ENCODE measurements at places on chromosomes 12 and 14. TPM values are rescaled to one million over a fixed set of nuclear protein-coding genes. Genes with fewer than 3 reads are reported as not detected.
A peak's percentile ranks its signal among the peaks of the same experiment; 100 is the strongest.

- H3K27ac ChIP-seq: no peak overlapping the region
- H3K4me1 ChIP-seq: no peaks in the 10 kb centered on the region
- DNase-seq: peak; percentile 80
- peaks cover 28% of the 10 kb centered on the region for H3K36me3 ChIP-seq
- H3K27me3 ChIP-seq: no peaks in the 10 kb centered on the region
These were observed 51.8 kb downstream of the PRIMA1 start for GRCh38 chr14:93736378-93737014.

DNA sequence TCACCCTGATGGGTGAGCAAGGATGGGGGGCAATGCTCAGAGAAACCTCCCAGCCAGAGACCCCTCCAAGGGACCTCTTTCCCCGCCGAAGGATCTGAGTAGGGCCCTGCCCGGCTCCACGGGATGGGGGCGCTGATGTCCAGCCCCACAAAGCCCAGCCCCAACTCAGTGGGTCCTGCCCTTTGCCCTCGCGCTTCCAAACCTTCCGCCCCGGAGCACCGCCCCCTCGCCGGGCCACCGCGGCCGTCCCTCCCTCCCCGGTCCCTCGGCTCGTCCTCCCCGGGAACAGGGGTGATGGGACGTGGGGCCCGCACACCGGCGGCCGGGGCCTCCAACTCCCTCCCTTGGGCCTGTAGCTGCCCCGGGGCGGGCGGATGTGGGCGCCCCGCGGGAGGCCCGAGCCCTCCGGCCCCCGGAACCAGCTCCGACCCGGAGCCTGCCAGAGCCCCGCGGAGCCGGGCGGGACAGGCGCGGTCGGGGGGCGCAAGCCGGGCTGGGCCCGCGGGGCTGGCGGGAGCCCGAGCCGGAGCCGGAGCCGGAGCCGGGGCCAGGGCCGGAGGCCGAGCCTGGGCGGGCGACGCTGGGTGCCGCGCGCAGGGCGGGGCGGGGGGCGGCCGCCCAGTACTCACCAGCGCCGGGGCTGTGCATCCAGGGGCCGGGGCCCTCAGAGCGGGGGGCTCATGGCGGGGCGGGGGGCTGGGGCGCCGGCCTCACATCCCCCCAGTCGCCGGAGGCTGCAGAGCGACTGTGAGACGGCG, 386 bp downstream of the HDAC7 start:
- peak; percentile 91 for DNase-seq
- peak overlapping the region; percentile 87 for H3K4me3 ChIP-seq
- peaks cover 19% of the 10 kb centered on the region for H3K36me3 ChIP-seq
- peaks cover 19% of the 10 kb centered on the region for H3K4me1 ChIP-seq
- H3K27me3 ChIP-seq: no peaks in the 10 kb centered on the region
- H3K27ac ChIP-seq: peak overlapping the region; percentile 96

GRCh38 chr12:118553856-118554504, 177.6 kb downstream of the SUDS3 start:
- H3K4me3 ChIP-seq: no peak overlapping the region
- DNase-seq: peak; percentile 85
- no peaks in the 10 kb centered on the region for H3K27me3 ChIP-seq

DNA sequence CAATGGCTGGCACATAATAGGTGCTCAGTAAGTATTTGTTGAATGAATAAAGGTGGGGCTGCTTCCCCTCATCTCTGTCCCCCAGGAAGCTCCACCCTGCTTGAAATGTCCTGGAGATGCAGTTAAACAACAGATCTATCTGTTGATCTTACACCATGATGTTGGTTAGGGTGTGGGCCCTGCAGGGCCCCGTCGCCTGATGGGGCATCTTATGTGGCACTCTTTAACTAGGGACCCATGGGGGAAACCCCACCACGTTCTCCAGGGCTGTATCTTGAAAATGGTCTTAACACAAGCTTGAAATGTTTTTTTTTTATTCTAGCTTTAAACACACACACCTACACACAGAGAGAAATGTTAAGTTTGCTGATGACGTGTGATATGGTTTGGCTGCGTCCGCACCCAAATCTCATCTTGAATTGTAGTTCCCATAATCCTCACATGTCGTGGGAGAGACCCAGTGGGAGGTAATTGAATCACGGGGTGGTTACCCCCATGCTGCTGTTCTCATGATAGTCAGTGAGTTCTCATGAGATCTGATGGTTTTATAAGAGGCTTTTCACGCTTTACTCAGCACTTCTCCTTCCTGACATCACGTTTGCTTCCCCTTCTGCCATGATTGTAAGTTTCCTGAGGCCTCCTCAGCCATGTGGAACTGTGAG, 741.7 kb downstream of the VRK1 start:
- H3K4me1 ChIP-seq: no peaks in the 10 kb centered on the region
- H3K27me3 ChIP-seq: no peaks in the 10 kb centered on the region
- H3K36me3 ChIP-seq: no peaks in the 10 kb centered on the region
- peak; percentile 25 for DNase-seq

- H3K27me3 ChIP-seq: no peaks in the 10 kb centered on the region
- no peaks in the 10 kb centered on the region for H3K36me3 ChIP-seq
- no peak overlapping the region for H3K4me3 ChIP-seq
These were observed 32.0 kb downstream of the NRXN3 start for GRCh38 chr14:78202163-78202562.

- peaks cover 2% of the 10 kb centered on the region for H3K27me3 ChIP-seq
- H3K36me3 ChIP-seq: no peaks in the 10 kb centered on the region
- no peak for DNase-seq
- H3K4me1 ChIP-seq: no peaks in the 10 kb centered on the region
These were observed 194.4 kb upstream of the CRY1 start for GRCh38 chr12:107287436-107288413.

GRCh38 chr12:106418970-106419369, 61.4 kb downstream of the POLR3B start:
- DNase-seq: no peak
- H3K4me1 ChIP-seq: peaks cover 2% of the 10 kb centered on the region
- H3K36me3 ChIP-seq: peaks cover 14% of the 10 kb centered on the region

DNA sequence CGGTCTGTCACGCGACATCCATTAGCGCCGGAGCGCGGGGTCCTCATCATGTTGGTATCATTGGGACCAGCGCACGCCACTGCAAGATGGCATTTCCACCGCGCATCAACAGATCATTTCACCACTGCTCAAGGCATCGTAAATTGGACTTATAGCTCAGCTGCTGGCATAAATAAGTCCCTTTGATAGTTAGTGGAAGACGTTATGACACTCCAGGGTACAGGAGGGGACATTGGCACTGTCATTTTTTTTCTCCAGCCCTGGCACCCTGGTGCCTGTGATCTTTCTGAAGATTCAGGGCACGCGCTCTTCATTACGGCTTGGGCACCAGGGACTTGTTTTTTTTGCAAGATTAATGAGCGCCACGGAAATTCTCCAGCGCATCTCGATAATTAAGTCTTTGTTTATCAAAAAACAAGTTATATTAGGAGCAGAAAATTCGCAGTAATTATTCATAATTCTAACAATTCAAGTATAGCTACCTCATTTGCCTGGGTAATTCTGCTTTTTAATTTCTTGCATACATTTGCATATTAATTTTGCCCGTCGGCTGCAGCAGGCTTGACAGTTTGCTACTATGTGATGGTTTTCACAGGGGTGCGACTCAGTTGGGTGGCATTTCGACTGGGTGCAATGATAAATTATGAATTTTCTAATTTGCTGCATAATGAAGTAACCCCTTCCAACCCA, 167.7 kb downstream of the VRK1 start:
- H3K4me1 ChIP-seq: no peaks in the 10 kb centered on the region
- H3K4me3 ChIP-seq: no peak overlapping the region
- DNase-seq: no peak
- no peaks in the 10 kb centered on the region for H3K27me3 ChIP-seq

- H3K36me3 ChIP-seq: peaks cover 51% of the 10 kb centered on the region
- no peaks in the 10 kb centered on the region for H3K27me3 ChIP-seq
- peak overlapping the region; percentile 95 for H3K4me3 ChIP-seq
- no peaks in the 10 kb centered on the region for H3K4me1 ChIP-seq
These were observed 838 bp downstream of the LRIG3 start for GRCh38 chr12:58919231-58920101.

- no peaks in the 10 kb centered on the region for H3K27me3 ChIP-seq
- H3K4me3 ChIP-seq: no peak overlapping the region
- H3K4me1 ChIP-seq: no peaks in the 10 kb centered on the region
- DNase-seq: peak; percentile 95
These were observed 1.8 kb downstream of the COX6A1 start for GRCh38 chr12:120439646-120440247.

DNA sequence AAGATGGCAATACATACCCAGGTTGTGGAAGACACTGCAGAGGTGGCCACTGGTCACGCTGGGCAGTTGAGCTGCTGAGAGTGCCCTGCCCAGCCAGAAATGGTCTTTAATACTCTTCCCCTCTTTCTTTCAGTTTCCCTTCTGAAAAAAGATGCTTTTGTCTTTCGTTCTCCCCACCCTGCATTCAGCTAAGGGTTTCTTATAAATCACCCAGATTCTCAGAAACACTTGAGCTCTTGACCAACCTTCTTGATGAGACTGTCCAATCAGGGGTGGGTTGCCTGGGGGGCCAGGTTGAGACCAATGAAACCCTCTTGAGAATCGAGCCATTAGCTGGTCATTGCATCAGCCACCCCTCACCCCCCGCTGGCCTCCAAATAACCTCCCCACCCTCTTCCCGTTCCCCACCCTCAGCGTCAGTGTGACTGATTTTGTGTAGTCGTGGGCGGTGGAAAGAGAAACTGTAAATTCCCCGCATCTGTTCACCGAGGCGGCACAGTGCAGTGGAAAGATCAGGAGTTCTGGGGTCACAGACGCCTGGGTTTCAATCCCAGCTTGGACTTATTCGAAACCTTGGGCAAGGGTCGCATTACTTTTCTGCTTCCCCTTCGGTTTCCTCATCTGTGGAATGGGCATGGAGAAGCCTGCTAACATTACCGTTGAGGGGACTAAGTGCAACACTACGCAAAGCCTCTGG, 52.3 kb downstream of the SLC25A47 start:
- DNase-seq: peak; percentile 88
- peaks cover 21% of the 10 kb centered on the region for H3K36me3 ChIP-seq
- peak overlapping the region; percentile 83 for H3K27ac ChIP-seq
- H3K27me3 ChIP-seq: no peaks in the 10 kb centered on the region
- H3K4me1 ChIP-seq: peaks cover 2% of the 10 kb centered on the region

DNA sequence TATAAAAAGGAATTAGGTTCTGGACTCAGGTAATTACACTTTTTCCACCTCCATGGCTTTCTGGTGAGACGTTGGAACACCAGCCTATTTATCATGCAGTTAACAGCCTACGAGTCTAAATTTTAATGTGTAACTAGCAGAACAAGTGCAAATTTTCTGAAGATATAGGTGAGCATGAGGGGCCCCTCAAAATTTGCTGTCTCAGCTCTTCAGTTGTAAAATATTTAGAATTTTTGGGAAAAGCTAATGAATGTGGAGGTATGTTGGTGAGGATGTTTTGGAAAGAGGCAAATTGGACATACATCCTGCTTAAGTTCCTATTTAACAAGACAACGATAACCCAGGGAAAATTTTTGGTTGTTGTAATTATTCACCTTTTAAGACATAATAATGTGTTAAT, 25.3 kb upstream of the BCAT1 start:
- no peaks in the 10 kb centered on the region for H3K4me1 ChIP-seq
- no peak overlapping the region for H3K4me3 ChIP-seq
- no peak for DNase-seq

DNA sequence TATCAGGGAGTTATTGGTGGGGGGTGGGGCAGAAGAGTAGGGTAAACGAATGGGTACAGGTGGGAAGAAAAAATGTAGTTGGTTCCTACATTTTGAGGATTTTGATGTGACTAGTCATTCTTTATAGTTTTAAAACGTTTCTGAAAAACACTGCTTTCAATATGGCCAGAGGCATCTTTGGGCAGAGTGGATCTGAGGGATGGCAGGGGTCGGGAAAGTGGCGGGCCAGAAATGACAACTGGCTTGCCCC, 527 bp upstream of the ATP23 start:
- H3K36me3 ChIP-seq: no peaks in the 10 kb centered on the region
- no peak overlapping the region for H3K27ac ChIP-seq
- no peak for DNase-seq
- peaks cover 17% of the 10 kb centered on the region for H3K27me3 ChIP-seq
- no peaks in the 10 kb centered on the region for H3K4me1 ChIP-seq

DNA sequence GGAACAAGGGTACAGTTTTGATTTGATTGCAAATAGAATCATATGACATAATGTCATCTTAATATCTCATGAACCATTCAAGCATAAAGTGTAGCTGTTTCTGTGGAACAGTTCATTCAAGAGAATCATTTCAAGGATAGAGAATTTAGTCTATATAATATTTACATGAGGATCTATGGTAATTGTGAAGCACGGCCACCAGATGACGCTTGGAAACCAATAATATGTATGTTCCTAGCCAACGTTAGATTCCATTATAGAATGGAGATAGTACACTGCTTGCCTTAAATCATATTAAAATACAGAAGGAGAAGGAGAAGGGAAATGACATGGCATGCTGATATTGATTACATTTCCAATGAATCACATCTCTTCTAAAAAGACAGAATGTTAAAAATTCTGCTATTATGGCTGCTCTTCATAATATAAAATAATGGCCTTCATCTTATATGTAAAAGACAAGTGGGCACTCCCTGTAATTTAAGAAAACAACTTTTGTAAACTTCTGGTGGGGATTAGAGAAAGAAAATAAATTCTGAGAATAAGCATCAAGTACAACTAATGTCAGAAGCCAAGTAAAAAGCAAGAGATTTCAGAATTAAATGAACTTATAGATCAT, 351.0 kb downstream of the NAV3 start:
- no peaks in the 10 kb centered on the region for H3K27me3 ChIP-seq
- H3K36me3 ChIP-seq: no peaks in the 10 kb centered on the region
- H3K27ac ChIP-seq: no peak overlapping the region
- DNase-seq: peak; percentile 59

DNA sequence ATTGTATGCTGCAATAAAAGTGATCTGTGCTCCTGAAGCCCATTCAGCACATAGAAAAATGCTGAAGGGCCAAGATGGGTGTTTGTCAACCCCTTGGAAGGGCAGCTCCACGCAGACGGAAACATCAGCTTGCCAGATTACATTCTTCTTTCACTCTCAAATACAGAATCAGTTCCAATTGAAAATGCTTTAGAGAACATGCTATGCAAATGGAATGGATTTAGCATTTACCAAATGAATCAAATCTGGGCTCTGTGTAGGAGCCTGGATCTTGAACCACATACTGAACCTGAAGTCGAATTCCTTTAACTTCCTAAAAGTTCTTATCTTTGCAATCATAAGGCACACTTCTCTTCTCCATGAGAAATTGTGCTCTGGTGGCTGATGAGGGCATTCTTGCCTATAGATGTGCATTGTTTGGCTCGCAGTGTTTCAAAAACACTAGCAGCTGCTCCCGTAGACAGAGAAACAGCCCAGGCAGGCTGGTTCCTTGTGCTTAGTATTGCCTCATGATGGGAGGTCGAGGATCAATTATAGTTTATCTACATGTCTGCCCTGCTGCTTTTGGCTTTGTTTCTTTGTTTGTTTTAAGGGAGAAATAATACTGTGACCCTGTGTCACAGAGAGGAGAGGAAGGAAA, 489.8 kb upstream of the FLRT2 start:
- H3K4me1 ChIP-seq: no peaks in the 10 kb centered on the region
- H3K27me3 ChIP-seq: no peaks in the 10 kb centered on the region
- no peak for DNase-seq
- no peak overlapping the region for H3K4me3 ChIP-seq
- no peak overlapping the region for H3K27ac ChIP-seq
- no peaks in the 10 kb centered on the region for H3K36me3 ChIP-seq

- H3K27ac ChIP-seq: no peak overlapping the region
- no peaks in the 10 kb centered on the region for H3K27me3 ChIP-seq
- no peak overlapping the region for H3K4me3 ChIP-seq
- no peaks in the 10 kb centered on the region for H3K4me1 ChIP-seq
- H3K36me3 ChIP-seq: no peaks in the 10 kb centered on the region
These were observed 344.0 kb downstream of the TMEM132D start for GRCh38 chr12:129559776-129560175.

Gene SMOC1
- total RNA-seq: not detected

Gene ARG2
- 19.4 TPM for total RNA-seq

Gene LHX5
- total RNA-seq: not detected

Gene FKBP4
- 158 TPM for total RNA-seq

Gene ESYT1
- 97.0 TPM for total RNA-seq

Gene FGD4
- total RNA-seq: 54.2 TPM

Gene FOXG1
- total RNA-seq: 0.11 TPM
